ENCODE measurements at places on chromosomes 13 and 19. TPM values are rescaled to one million over a fixed set of nuclear protein-coding genes. Genes with fewer than 3 reads are reported as not detected.

S1PR5 gene
- total RNA-seq, result 0.20 TPM

DNA sequence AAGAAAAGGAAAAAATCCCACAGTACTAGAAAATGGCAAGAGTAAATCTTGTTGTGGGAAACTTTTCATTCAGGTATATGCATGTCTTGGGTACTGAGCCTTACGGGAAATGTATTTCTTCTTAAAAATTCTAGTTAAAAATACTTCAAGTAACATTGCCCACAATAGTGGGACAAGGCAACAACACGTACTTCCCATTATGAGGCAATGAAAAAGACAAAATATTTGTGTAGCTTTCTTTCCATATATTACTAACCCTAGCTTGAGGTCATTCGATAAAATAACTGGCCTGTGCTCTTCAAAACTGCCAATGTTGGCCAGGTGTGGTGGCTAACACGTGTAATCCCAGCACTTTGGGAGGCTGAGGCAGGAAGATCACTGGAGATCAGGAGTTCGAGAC, 99.2 kb downstream of the INSR start:
- DNase-seq, result no peak

PSG7 gene
- total RNA-seq, result not detected

BRSK1 gene
- total RNA-seq, result 0.29 TPM

DNA sequence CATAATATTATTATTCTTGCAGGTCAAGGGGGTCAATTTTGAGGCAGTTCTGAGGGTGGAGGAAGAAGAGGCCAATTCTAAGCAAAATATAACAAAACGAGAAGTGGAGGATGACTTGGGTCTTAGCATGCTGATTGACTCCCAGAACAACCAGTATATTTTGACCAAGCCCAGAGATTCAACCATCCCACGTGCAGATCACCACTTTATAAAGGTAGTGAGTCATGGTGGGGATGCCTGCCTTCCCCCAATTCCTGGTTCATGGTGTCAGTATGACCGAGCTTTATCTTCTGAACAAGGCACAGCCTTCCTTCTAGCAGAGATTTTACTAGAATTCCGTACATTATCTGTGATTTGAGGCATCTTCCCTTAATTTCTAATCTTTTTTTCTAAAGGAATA, 9.4 kb upstream of the DCUN1D2 start:
- DNase-seq, result no peak

DNA sequence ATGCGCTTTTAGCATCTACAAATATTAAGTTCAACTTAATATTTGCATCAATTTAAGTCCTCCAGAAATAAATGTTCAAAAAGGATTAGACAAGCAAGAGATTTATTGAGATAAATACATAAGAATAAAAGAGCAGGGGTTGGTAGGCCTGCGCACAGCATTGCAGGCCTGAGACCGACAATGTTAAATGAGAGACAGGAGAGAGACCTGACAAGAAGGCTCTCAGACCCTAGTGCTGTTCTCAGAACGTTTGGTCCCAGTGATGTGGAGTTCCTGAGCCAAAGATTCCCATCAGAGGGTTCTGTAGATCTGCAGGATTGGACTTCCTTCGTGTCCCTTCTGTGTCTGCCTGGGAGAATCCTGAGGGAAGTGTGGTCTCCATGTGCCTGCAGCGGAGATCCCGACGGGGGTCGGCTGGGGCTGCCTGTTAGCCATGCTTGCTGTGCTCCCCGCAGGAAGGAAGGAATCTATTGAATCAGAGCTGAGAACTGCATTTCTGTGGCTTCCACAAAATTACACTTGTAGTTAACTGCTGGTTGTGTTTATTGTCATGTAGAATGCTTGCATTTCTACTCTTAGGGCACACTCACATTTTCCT, 369.9 kb upstream of the SLC10A2 start:
- DNase-seq, result no peak

IFNL1 gene
- not detected for total RNA-seq

- no peak for DNase-seq
Observed at GRCh38 chr13:54859827-54860226, 1831.2 kb downstream of the OLFM4 start.

Data from right lobe of liver (tissue), 6 donors.